ENCODE measurements at places on chromosomes 4 and X. TPM values are rescaled to one million over a fixed set of nuclear protein-coding genes. Genes with fewer than 3 reads are reported as not detected.
A peak's percentile ranks its signal among the peaks of the same experiment; 100 is the strongest.

DNA sequence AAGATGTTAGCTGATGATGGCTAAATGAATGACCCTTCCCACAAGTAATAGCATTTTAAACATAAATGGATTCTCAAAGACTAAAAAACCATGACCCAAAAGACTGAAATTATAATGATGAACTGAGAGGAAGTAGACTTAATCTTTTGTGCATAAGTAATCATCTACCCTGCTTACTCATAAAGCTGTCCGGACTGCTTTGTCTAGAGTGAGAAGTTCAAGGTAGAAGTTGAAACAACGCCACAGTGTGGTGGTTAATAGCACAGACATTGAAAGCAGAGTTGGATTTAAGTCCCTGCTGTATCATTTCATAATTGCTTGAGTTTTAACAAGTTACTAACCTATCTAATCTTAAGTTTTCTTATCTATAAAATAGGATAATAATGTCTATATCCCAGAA lies 346.6 kb downstream of the CENPC start:
- DNase-seq, result no peak
- H3K27ac ChIP-seq, result no peak overlapping the region
- H3K27me3 ChIP-seq, result no peaks in the 10 kb centered on the region
- H3K4me3 ChIP-seq, result no peak overlapping the region
- H3K4me1 ChIP-seq, result no peaks in the 10 kb centered on the region

The NMU gene
- not detected for total RNA-seq

- DNase-seq, result no peak
- H3K27ac ChIP-seq, result no peak overlapping the region
- H3K36me3 ChIP-seq, result no peaks in the 10 kb centered on the region
- no peaks in the 10 kb centered on the region for H3K4me1 ChIP-seq
- no peak overlapping the region for H3K4me3 ChIP-seq
Observed at GRCh38 chrX:72694170-72694569, 19.9 kb downstream of the PHKA1 start.

- H3K27ac ChIP-seq, result no peak overlapping the region
- no peak overlapping the region for H3K4me3 ChIP-seq
- no peaks in the 10 kb centered on the region for H3K36me3 ChIP-seq
- DNase-seq, result no peak
Observed at GRCh38 chrX:108025954-108026600, 18.8 kb upstream of the VSIG1 start.

DNA sequence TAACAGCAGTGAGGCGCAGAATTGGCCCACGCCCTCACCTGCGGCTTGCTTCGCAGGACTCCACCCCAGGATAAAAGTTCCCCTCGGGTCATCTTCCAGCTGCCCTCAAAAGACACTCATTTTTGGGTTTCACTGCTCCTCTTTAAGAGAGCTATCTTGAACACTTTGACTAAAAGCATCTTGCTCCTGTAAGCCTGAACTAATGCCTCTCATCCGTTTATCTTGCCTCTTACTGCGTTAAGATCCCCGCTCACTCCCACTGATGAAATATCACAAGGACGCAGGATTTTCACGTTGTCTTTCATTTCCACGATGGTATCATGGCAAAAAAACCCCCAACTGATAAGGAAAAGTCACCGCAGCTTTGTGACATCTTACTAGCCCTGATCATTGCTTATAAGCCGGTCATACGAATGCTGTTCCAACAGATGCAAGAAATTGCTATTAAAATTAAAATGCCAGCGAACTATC lies 591 bp upstream of the ACSL4 start:
- peak overlapping the region; percentile 90 for H3K27ac ChIP-seq
- peaks cover 1% of the 10 kb centered on the region for H3K27me3 ChIP-seq
- no peak for DNase-seq
- peaks cover 23% of the 10 kb centered on the region for H3K4me1 ChIP-seq

GRCh38 chr4:73730867-73731266 lies 9.5 kb upstream of the CXCL8 start:
- peaks cover 76% of the 10 kb centered on the region for H3K4me1 ChIP-seq
- H3K27me3 ChIP-seq, result no peaks in the 10 kb centered on the region
- no peak overlapping the region for H3K27ac ChIP-seq
- H3K4me3 ChIP-seq, result no peak overlapping the region
- no peak for DNase-seq

DNA sequence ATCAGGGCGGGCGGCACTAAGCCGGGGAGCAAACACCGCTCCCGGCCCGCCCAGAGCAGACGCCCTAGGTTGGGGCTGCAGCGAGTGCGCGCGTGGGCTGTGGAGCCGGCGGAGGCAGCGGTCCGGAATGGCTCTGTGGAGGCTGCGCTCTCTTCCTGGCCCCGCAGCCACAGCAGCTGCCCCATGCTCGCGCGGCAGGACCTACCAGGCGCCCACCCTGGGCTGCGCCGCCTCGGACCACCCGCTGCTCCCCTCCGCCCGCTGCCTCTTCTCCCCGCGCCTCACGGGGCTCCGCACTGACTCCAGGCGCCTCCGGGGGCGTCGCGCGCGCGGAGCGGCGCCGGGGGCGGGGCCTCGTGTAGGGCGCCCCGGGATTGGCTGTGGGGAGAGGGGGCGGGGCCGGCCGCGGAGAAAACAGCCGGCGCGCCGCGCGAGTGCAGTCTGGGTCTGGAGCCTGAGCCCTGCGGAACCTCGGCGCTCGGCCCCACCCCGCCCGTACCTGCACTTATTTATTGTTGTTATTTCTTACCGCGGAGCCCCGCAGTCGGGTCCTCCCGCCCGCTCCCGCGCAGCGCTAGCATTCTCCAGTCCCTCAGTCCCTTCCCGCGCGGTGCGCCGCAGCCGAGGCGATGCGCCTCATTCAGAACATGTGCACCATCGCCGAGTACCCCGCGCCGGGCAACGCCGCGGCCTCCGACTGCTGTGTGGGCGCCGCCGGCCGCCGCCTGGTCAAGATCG lies at the start of gene RASL11B:
TSS of gene RASL11B (plus strand) at position 439 of the 738 bp plus-strand sequence. CDS start at position 630, 191 bp downstream.
- H3K4me3 ChIP-seq, result peak within 1 kb of the TSS; percentile 86
- peaks cover 18% of the 10 kb centered on the region for H3K36me3 ChIP-seq
- H3K4me1 ChIP-seq, result peaks cover 6% of the 10 kb centered on the region
- peak; percentile 37 for DNase-seq

DNA sequence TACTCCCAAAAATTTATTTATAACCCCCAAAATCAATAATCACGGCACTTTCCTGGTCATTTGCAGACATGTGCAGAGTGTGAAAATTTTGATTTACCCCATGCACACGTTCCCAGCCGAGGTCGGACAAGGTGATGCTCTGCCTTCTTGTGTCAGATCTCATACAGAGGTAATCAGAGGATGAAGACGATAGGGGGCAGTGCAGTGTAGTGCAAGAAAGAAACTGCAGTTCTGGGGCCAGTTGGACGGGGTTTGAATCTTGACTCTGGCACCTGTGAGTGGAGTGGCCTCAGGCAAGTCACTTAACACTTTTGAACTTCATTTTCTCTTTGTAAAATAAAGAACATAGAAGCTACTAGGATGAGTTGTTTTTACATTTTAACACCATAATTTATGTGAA lies 88.4 kb downstream of the FRMPD3 start:
- no peak overlapping the region for H3K4me3 ChIP-seq
- DNase-seq, result peak; percentile 26
- peaks cover 16% of the 10 kb centered on the region for H3K4me1 ChIP-seq
- H3K27ac ChIP-seq, result no peak overlapping the region

DNA sequence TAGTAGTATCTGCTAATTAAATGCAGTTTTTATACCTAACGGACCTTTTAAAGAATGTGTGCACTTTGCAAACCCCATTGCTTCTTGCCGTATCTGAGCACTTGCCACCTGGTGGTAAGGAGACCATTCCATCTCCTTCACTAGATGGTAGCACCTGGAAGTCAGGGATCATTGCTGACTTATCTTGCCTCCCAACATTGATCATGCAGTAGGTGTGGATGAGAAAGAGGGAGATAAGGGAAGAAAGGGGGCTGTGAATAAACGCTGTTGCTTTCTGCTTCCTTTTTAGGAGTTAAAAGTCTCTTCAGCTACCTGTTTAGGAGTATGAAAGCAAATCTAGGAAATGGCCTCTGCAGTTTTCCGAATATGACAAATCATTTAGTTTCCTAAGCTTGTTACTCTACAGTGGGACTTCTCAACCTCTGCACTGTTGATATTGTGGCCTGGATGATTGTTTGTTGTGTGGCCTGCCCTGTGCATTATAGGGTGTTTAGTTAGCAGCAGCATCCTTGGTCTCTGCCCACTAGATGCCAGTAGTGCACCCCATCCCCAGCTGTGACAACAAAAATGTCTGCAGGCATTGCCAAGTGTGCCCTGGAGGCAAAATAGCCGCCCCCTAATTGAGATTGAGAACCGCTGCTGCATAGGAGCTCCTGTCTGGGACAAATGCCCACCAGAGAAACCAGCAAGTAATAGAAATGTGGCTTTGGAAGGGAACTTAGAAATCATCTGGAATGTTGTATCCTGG lies 38.8 kb downstream of the GAB1 start:
- H3K27me3 ChIP-seq, result no peaks in the 10 kb centered on the region
- no peaks in the 10 kb centered on the region for H3K36me3 ChIP-seq
- H3K27ac ChIP-seq, result no peak overlapping the region
- peak; percentile 33 for DNase-seq
- no peak overlapping the region for H3K4me3 ChIP-seq

DNA sequence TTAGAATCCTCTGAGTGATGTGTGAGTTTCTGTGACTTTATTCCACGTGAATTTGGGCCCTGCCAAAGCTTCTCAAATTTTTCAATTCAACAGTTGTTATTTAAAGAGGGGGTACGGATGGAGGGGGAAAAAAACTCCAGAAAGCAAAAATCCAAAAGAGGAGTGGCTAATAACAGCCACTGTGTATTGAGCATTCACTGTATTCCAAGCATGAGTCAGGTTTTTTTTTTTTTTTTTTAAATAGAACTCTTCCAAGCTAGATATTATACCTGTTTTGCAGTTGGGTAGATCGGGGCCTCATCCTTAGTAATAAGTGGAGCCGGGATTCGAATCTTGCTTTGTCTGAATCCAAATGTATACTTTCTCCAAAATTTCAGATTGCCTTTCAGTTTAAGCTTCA lies 6.4 kb upstream of the RHOH start:
- H3K4me1 ChIP-seq, result peaks cover 23% of the 10 kb centered on the region
- H3K27ac ChIP-seq, result no peak overlapping the region

DNA sequence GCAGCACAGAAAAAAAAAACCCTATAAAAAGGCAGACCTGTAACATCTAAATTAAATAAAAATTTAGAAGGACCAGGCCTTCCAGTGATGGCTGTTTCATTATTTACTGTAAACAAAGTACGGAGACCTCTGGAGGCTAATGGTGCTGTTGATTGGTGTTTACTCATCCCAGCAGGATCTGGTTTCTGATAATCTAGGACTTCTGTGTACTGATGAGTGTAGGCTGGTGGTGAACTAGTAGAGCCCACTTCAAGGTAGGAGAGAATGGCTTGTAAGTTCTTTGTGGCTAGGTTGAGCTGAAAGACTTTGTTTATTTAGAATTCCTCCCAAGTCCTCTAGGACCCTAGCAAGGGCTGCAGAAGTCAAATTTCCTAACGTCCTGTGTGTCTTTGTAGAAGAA lies 398.1 kb upstream of the PITX2 start:
- no peak for DNase-seq
- no peak overlapping the region for H3K4me3 ChIP-seq

The SMIM31 gene
- total RNA-seq, result not detected

The ZNF711 gene
- total RNA-seq, result 0.07 TPM

DNA sequence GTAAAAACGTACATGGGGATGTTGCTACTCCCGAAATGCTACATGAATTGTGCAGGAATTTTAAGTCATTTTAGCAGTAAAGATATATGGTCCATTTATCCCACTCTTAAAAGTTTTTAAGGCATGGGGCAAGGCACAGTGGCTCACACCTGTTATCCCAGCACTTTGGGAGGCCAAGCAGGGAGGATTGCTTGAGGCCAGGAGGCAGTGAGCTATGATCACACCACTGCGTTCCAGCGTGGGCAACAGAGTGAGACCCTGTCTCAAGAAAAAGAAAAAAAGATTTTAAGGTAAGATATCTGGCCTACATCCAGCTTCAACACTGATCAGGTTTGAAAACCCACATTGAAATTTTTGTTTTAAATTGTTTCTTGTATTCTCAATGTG lies 1.2 kb upstream of the SEC24D start:
- peaks cover 10% of the 10 kb centered on the region for H3K27me3 ChIP-seq
- no peak for DNase-seq
- peak overlapping the region; percentile 98 for H3K4me3 ChIP-seq
- peaks cover 42% of the 10 kb centered on the region for H3K4me1 ChIP-seq
- peak overlapping the region; percentile 99 for H3K27ac ChIP-seq

DNA sequence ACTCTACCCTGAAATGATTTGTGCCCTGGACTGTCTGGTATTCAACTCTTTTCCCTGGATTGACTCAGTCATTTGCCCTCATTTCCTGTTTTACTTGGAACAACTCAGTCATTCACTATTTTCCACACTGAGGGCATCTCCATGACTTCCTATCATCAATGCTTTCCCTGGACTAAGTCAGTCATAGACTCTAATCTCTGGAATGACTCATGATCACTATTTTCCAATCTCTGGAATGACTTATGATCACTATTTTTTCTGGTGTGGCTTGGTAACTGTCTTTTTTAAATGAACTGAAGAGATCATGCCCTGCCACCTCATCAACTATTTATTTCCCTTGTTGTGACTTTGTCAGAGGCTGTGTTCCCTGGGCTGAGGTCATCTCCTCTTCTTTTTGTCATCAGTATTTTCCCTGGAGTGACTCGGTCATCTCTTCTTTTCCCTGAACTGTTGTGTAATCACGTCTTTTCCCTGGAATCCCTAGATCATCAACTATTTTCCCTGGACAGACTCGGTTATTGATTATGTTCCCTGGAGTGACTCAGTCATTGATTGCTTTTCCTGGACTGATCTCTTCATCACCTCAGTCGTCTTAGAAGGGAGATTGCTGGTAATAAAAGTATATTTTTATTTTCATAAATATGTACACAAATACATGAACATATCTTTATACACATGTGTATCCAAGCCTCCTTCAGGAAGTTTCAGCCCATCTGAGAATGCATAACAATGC lies 327.1 kb upstream of the VCX start:
- H3K27ac ChIP-seq, result no peak overlapping the region
- H3K4me3 ChIP-seq, result no peak overlapping the region
- no peaks in the 10 kb centered on the region for H3K36me3 ChIP-seq

- peaks cover 2% of the 10 kb centered on the region for H3K27me3 ChIP-seq
- no peak overlapping the region for H3K4me3 ChIP-seq
- H3K4me1 ChIP-seq, result no peaks in the 10 kb centered on the region
Observed at GRCh38 chrX:57289089-57289488, 2.6 kb downstream of the FAAH2 start.

The RNF128 gene
- total RNA-seq, result 0.10 TPM

- no peaks in the 10 kb centered on the region for H3K36me3 ChIP-seq
- H3K27me3 ChIP-seq, result peaks cover 8% of the 10 kb centered on the region
- no peak for DNase-seq
- peaks cover 12% of the 10 kb centered on the region for H3K4me1 ChIP-seq
- no peak overlapping the region for H3K4me3 ChIP-seq
- no peak overlapping the region for H3K27ac ChIP-seq
Observed at GRCh38 chr4:2287594-2287915, 25.6 kb upstream of the MXD4 start.

The RHOH gene
- not detected for total RNA-seq

Measured in HFFc6 (cell line).